NCI-H2081 (cell line): ENCODE measurements at places on chromosomes 11 and 22.

DNA sequence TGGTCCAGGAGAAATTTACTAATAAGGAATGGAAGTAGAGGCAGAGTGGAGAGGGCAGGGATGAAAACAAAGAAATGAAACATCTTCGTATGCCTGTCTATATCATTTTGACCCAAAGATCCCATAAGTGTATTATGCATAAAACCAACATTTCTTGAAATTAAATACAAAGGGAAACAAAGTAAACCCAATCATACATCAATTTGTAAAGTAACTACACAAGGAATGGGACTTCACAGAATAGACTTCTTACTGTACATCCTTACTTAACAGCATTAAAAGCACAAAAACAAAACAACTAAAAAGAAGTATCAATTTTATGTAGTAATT, 253.6 kb upstream of the CCDC179 start:
- no peak for DNase-seq

- no peak for DNase-seq
These were observed 222.9 kb upstream of the NARS2 start for GRCh38 chr11:78797559-78797958.

DNA sequence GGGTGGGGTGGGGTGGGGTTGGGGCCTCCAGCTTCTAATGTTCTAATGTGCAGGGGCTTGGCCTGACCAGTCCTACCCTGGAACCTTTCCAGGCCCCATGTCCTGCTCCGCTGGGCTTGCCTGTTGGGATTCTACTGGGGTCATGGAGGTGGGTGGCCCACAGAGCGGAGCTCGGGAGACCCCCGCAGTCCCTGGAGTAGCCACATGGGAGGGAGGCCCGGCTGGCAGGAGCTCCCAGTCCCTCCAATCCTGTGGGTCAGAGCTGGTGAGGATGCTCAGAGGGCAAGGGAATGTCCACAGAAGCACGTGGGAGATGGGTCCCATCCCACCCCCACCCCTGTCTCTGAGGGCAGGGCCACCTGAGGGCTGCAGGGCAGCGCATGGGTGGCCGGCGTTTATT, 2.9 kb downstream of the SEPTIN5 start:
- DNase-seq, result no peak

DNA sequence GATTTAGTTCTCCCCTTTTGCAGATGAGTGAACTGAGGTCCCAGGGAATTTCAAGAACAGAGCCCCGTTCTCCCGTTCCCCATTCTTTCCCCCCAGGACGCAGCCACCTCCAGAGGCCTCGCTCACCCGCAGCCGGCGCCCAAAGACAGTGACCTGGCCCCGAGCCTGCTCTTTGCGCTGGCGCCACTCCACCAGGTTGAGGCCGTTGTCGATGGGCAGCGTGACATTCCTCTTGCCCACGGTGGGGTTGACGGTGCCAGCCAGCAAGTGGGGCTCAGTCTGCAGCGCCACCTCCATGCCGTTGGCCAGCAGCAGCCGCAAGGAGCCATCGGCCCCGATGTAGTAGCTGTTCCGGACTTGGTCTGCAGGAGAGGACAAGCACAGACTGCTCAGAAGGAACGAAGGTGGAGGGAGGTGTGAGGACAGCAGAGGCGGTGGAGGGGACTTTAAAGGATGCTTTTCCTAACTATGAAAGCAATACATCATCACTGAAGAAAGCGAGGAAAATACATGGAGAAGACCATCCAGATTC, 101.4 kb upstream of the NARS2 start:
- DNase-seq, result no peak

DNA sequence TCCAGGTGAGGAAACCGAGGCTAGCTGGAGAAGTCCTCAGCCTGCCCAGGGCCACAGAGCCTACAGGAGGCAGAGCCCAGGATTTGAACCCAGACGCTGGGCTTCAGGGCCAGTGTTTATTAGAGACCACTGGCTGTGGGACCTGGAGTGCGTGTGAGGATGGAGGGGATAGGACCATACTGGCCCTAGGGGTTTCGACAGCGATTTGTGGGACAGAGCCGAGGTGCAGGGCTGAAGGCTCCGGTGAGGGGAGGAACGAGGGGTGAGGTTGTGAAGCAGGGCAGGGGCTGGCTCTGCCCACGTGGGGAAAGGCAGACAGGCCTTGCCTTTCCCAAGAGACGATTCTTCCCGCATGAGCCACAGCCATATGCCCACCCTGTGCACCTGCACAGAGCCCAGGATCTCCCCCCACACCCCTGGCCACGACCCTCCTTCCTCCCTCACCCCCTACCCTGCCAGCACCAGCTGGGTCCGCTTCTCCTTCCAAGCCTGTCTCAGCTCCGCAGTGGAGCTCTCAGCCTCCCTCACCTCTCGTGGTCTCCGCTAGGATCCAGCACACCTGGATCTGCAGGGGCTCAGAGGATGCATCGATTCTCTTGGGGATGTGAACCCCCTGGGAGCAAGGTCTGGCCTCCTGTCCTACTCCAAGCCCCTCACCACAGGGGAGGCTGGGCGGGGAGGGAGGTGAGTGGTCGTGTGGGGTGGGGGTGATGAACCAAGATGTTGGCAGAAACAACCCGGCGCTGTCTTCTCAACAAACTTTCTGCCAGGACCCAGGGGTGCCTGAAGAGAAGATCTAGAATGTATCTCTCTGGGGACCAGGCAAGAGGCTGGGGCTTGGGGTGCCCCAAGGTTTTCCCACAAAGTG, 58.4 kb downstream of the RTL6 start:
- no peak for DNase-seq

- peak; percentile 47 for DNase-seq
These were observed at the start of gene MUC5AC for GRCh38 chr11:1157645-1158591. Gene MUC5AC, plus strand, starts transcription at chr11:1157953. Its CDS starts 47 bp downstream, at chr11:1158000.

GRCh38 chr11:72812967-72813739, 1.1 kb upstream of the ATG16L2 start:
- peak; percentile 69 for DNase-seq

- no peak for DNase-seq
These were observed 2.0 kb upstream of the SAA1 start for GRCh38 chr11:18264035-18264434.

DNA sequence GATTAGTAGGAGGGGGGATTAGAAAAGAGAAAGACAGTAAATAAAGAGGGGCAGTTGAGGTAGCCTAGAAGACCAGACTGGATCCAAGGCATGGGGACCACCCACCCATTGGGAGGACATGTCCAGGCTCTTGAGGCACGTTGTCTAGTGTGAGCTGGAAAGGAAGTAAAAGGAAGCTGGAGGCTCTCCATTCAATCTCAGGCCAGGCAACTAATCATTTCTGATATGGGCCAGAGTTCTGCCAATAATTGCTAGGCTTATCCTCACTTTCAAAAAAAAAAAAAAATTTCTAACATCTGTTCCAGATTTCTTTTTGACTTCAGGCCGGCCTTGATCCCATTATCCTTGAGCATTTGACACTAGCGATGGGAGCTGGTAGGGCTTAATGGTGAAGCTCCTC, 476.1 kb downstream of the SOX6 start:
- DNase-seq, result no peak

DNA sequence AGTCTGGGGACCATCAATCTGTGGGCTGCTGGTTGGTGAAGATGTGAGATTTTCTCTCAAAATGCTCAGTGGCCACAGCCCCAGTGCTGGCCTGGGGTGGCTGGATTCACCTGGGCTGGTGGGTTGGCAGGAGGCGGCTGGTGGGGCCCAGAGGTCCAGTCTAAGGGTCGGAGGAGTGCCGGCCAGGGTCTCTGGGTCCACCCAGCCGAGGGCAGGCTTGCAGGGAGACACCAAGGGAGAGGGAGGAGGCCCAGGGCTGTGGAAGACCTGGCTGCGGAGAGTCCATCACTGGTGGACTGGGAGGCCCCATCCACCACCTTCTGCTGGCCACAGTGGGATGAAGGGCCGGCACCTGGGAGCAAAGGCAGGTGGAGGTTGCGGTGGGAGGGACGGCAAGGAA, 582 bp upstream of the SHANK3 start:
- DNase-seq, result no peak

DNA sequence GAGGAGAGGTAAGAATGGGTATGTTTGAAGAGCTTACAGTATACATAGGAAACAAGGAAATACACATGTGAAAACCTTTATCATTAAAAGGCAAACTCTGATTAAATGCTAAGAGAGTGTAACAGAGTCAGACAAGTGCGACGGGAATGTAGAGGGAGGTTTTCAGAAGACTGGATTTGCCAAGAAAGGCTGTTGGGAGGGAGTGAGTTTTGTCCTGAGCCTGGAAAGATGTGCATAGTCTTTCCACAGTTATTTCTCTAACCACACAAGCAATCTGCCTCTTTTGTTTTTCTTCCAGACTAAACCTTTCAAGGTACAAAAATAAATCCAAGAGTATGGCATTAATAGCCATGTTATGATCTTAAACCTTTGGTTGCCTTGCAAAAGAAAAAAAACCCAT, 170.9 kb downstream of the KIRREL3 start:
- no peak for DNase-seq

GRCh38 chr22:30266445-30267381, at the start of gene OSM:
Gene OSM, minus strand, starts transcription at chr22:30266851. Its CDS starts 52 bp downstream, at chr22:30266799.
- DNase-seq, result no peak

DNA sequence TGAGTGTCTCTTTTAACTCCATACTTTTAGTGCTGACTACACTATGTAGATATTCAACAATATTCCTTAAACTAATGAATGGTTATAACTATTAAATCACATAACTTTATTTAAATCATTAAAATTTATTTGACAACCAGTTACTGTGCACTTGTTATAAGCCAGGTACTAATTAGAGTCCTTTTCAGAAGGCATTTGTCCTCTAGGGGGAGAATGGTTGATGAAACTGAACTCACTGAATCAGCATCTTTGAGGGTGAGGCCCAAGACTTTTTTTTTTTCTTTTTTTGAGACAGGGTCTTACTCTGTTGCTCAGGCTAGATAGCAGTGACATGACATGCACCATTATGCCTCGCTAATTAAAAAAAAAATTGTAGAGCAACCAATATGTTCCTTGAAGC, 515.6 kb upstream of the CCDC90B start:
- no peak for DNase-seq

- DNase-seq, result no peak
These were observed 80.5 kb upstream of the GDPD4 start for GRCh38 chr11:77381729-77382665.

DNA sequence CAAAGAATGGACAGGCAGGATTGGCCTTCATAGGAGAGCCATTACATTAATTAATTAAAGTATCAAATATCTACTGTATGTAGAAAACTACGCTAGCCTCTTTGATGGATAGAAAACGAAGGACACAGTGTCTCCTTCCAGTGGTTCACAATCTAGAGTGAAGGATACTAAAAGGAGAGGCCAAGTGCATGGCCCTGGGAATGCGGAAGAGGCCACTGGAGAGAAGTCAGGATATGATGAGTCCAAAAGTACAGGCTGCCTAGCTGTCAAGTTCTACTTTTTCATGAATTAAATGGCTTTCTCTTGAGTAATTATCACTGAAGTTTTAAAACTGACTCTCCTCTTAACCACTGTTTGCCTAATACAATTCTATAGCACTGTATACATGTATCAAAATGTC, 41.9 kb downstream of the ATG16L2 start:
- DNase-seq, result no peak

DNA sequence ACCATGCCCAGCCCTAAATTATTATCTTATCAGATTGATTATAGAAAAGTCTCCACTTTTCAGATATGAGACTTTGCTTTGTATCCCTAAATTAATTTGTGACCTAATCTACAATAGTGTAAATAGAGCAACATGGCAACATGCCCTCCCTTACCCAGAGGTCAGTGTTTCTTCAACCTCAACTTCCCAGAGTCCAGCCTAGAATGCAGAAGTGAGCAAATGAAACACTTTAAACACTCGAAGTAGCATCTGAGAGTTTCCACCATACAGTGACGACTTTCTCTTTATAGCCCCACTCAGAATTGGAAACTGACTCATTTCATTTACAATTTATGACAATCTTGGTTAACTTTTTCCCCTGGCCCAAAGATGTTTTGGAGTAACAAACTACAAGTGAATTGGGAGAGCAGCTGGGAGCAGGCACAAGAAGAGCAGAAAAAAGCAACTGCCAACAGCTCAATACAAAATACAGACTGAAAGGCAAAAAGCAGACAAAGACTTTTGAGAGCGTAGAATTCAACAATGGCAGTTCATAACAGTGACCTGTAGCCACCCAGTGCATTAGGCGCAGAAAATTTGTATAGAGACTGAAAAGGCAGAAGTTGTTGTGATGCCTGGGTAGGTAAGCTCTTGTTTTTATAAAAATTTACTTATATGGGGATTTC, 10.1 kb upstream of the BLID start:
- DNase-seq, result no peak

DNA sequence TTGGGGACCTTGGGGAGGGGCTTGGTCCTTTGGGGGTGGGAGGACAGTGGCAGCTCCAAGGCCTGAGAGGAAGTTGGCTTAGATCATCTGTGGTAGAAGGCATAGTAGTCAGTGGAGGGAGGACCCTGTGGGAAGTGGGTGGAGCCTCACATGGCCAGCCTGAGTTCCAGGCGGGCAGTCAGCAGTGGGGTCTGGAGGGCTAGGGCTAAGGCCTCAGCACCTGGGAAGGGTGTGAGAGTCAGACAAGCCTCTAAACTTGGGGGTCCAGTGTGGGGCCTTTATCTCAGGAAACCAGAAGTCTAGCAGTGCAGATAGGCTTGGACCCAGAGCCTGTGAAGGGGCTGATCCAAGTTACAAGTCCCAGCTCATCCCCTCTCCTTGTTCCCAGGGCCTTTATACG, 4.0 kb downstream of the NLRX1 start:
- no peak for DNase-seq

- DNase-seq, result no peak
These were observed 458.0 kb upstream of the ARHGAP42 start for GRCh38 chr11:100229086-100229485.

GRCh38 chr11:134737563-134738510, 325.8 kb upstream of the B3GAT1 start:
- DNase-seq, result no peak

- no peak for DNase-seq
These were observed 11.8 kb downstream of the ABTB2 start for GRCh38 chr11:34345991-34346480.
